ENCODE measurements at places on chromosomes 2 and 18.

DNA sequence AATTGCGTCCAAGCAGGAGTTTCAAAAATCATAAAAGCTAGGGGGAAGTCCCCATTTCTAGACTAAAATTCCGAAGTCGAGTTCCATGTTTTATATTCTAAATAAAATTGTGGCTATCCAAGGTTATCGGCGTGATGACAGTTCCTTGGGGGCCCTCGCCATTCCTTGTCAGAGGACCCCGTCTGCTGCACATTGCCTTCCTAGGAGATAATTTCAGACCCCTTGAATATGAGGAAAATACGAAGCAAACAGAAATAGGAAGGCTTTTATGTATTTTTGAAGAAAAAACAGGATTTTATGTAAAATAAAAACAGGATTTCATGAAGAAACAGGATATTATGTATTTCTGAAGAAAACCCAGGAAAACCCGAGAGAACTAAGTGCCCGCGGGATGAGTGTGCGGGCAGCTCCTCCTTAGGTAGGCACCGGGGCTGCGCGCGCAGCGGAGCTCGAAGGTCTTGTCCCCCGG is 465 bp upstream of the PLEKHA3 start:
- DNase-seq, result no peak

DNA sequence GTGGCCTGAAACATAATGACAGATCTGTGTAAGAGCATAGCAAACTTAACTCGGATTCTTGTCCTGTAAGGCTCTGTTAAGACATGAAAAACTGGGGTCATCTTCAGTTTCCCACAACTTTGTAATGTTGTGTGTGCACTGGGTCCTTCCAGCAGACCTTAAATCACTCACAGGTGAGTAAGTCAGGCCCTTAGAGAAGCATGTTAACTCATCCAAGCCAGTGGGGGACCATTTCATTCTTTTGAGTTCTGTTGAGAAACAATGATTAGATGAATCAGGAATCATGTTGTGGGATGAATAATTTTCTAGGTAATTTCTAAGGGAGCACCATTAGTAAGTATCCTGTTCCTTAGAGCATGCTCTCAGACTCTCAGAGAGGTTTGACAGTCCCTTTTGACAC is 167.1 kb downstream of the ESCO1 start:
- DNase-seq, result no peak

DNA sequence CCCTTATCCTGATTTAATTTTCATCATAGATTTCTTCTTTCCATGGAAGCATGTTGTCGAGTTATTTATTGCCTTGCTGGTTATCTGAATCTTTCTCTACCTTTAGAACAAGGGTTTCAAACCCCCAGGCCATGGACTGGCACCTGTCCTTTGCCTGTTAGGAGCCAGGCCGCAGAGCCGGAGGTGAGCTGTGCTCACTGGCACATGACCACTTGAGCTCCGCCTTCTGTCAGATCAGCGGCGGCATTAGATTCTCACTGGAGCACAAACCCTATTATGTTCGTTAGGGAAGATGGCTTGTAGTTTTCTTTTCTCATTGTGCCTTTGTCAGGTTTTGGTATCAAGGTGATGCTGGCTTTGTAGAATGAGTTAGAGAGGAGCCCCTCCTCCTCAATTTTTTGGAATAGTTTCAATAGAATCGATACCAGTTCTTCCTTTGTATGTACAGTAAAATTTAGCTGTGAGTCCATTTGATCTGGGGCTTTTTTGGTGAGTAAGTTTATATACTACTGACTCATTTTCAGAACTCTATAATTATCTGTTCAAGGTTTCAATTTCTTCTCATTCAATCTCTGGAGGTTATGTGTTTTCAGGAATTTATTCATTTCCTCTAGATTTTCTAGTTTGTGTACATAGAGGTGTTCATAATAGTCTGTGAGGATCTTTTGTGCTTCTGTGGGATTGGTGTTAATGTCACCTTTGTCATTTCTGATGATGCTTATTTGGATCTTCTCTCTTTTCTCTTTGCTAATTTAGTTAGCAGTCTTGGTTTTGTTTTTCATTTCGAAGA is 668.0 kb upstream of the FAM98A start:
- DNase-seq, result no peak

DNA sequence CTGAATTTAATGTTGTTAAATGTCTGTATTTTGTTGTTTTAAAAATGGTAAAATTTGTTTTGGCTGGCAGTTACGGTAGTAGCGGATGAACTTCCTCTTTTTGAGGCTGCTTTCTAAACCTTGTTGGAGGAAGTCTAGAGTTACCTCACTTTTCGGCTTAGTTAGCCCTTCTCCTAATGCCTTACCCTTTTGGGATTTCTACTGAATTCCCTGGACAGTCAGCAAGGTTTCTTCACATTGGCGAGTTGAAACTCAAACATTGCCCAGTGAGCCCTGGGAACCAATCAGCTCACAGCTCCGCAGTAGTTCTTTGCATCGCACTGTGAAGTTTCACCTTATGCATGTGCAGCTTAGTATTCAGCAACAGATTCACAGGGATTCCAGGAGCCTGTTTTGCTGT is 55.2 kb downstream of the TMEM247 start:
- no peak for DNase-seq

GRCh38 chr2:78561876-78562275 is 463.6 kb upstream of the REG3G start:
- DNase-seq, result no peak
